T-helper 1 cell (primary cell): ENCODE measurements at places on chromosomes 4 and X.

- no peak for DNase-seq
Measured at GRCh38 chr4:110275871-110276270, 77.5 kb upstream of the ELOVL6 start.

- peak; percentile 6 for DNase-seq
Measured at GRCh38 chrX:119398974-119399771, at the start of gene SLC25A43. TSS of gene SLC25A43 (plus strand) at chrX:119399336. CDS start at chrX:119399404, 68 bp downstream.

DNA sequence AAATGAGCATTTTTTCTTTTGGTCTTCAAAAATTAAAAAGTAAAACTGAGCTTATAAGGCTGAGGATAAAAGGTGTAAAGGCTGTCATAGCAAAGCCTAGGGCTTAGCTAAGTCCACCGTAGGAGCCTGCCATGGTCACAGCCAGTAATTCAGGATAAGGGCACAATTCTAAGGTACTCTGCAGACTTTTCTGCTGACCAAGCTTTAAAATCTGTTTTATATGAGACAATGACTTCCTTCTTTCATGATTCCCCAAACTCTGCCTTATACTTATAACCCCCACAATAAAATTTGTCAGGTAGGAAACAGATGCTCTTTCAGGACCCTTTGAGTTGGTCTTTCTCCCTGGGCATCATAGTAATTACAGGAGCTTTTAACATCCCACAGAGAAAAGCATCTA lies 138.5 kb downstream of the COL4A6 start:
- no peak for DNase-seq

DNA sequence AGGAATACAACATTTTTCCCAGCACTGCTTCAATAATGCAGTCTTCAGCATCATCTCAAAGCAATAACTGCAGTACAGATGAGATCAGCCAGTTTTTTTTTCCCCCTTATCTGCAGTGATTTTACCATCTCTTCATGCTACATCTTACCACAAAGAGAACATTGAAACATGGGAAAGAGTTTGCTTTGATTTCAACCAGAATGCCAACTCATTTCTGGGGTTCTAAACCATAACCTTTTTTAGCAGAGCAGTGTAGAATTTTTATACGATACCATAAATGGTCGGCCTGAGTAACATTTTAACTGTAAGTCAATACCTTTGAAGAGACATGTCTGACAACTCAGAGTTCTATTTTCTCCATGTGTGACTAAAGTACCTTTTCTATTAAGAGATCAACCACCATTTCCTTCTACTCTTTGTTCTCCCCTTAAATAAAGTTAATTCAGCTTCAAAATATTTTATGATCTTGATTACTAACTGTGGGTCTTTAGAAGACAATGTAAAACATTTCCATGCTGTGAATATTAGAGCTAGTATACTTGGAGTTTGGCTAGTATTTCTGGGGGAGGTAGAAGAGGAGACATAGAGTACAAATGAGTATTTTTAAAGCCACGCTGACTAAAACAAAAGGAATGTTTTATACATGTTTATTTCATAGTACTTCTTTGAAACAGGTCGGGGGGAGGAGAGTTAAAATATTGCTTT lies 69.1 kb downstream of the TET2 start:
- DNase-seq, result peak; percentile 50

DNA sequence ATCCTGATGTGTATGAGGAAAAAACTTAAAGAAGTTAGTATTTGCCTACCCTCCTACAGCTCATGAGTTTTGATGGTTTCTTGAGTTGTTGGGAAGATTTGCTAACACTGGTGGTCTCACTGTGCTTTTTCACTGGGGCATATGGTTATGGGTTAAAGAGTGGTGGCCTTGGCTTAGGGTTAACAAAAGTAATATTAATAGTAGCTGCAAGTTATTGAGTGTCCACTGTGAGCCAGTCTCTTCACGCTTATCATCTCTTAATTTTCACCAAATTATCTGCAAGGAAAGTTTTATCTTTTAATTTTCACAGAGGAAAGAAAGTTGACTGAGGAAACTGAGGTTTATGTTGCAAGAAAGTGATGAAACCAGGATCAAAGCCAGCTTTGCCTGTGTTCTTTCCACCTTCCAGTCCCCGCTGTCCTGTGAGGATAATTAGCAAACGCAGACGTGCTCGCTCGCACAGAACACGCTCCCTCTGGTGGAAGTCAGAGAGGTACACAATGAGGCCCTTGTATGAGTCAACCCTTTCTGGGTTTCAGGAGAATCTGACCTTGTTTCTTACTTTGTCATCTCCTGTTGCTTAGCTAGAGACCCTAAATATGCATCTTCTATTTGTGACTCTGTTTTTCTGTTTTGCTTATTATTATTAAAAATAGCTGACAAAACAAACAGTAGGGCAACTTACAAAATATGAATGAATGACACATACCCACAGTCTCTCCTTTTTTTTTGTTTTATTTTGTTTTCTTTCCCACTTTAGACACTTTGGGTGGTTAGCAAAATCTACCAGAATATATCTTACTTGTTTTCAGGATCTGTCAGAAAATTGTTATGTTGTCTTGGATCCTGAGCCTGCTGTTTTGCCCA lies 94.3 kb downstream of the DDIT4L start:
- peak; percentile 33 for DNase-seq

GRCh38 chr4:154025110-154025509 lies 236.2 kb upstream of the SFRP2 start:
- DNase-seq, result no peak

DNA sequence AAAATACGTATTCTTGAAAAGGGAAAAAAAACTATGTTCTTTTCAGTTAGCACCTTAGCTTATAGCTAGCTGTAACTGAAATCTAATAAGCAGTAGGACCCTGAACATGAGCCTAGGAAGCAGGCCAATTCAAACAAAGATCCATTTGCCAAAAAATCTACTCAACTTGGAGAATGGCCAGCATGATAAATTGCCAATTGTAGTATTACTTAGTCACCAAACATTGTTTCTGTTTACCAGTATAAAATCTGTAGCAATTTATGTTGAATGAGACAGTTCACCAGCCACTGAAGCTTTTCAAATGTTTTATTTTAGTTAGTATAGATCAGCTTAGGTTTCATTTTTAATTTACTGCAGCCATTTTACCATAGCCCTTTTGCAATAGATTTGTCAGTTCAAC lies 323.6 kb upstream of the DIPK2B start:
- no peak for DNase-seq

DNA sequence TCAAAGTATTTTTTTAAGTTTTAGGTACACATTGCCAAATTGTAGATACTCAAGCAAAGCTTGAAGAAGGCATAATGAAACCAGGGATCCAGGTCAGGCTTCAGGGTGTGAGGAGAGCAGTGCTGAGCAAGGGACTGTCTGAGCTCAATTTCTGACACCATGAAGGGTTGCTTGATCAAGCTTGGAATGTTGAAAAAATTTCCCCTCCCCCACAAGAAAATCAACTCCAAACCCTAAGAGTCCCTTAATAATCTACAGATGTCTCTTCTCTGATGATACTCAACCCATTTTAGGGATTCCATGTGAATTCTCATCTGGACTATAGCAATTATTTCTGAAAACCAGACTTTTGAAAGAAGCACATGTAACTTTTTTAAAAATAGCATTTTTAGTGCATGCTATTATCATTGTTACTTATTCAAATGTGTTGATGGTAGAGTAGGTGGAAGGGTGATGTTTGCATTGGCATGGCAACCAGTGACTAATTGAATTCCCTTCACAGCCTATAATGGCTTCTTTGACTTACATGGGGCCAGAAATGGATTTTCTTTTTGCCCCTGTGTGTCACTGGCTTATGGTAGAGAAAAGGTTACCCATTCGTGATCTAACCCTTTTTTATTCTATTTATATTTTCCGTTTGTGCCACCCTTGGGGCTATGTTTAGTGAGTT lies 252.0 kb downstream of the FBXW7 start:
- DNase-seq, result no peak

DNA sequence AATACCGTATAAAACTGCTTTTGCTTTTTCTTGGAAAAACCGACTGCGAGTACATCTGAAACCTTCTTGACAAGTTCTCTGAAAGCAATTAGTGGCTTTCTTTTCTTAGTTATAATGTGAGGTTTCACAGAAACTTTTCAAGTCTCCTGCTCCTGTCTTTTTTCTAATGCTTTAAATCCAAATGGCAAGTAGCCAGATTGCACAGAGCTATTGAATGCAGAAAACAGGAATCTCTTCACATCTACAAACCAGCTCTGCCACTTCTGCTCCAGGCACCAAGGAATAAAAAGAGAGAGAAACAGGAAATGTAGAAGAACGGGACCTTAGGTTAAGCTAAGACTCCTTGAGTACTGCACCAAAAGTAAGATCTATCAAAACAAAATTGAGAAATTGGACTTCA lies 267.3 kb upstream of the TET2 start:
- DNase-seq, result no peak

GRCh38 chr4:25904748-25905082 lies 9.3 kb upstream of the SMIM20 start:
- no peak for DNase-seq

GRCh38 chrX:141176586-141177451 lies at the start of gene LDOC1:
TSS of gene LDOC1 (minus strand) at chrX:141177129. CDS start at chrX:141177021, 108 bp downstream.
- peak; percentile 65 for DNase-seq

DNA sequence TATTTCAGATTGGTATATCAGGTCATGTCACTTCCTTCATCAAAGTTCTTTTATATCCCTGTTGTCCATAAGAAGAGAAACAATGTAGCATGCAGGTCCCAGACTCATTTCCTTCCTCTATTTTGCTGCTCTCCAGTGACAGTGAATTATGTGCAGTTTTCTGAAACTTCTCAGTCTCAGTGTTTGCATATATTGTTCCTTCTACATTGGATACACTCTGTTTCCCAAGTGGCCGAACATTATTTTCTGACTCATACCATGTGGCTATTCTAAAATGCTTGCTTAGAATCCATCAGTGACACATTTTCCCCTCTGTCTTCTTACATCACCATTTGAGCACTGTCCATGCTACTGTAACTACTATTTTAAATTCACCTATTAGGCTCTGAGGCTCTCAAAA lies 305.7 kb downstream of the PDHA2 start:
- DNase-seq, result no peak

- DNase-seq, result no peak
Measured at GRCh38 chrX:19194285-19195242, 72.3 kb upstream of the ADGRG2 start.

DNA sequence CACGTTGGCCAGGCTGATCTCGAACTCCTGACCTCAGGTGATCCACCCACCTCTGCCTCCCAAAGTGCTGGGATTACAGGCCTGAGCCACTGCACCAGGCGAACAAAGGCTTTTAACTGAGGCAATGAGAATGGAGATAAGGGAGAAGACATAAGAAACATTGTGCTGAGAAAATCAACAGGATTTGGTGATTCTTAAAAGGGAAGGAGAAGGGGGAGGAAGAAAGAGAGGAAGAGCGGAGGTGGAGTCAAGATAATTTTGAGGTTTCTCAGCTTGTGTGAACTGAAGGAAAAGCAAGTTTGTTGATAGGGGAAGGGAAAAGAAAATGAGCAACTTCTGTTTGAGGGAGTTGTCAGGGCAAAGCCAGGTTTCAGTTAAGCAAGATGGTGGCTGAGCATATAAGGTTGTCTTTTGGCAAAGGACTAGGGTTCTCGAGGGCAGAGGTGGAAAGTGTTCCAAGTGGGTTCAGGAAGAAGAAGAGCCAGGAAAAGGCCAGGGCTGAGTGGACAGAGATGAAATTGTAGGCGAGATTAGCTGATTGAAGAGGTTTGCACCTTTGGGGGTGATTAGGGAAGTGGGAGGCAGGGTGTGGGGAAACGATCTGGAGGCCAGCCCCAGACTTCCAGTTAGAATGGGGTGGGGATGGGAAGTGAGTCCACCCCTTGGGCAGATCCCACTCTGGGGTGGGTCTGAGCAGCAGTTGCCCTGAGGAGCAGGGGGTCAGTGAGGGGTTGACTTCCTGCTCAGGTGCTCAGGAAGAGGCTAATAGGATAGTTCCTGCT lies 7.8 kb downstream of the DOCK11 start:
- DNase-seq, result no peak

GRCh38 chr4:135192751-135193535 lies 991.4 kb upstream of the PABPC4L start:
- no peak for DNase-seq

- DNase-seq, result no peak
Measured at GRCh38 chr4:54395013-54395527, 166.0 kb downstream of the PDGFRA start.

DNA sequence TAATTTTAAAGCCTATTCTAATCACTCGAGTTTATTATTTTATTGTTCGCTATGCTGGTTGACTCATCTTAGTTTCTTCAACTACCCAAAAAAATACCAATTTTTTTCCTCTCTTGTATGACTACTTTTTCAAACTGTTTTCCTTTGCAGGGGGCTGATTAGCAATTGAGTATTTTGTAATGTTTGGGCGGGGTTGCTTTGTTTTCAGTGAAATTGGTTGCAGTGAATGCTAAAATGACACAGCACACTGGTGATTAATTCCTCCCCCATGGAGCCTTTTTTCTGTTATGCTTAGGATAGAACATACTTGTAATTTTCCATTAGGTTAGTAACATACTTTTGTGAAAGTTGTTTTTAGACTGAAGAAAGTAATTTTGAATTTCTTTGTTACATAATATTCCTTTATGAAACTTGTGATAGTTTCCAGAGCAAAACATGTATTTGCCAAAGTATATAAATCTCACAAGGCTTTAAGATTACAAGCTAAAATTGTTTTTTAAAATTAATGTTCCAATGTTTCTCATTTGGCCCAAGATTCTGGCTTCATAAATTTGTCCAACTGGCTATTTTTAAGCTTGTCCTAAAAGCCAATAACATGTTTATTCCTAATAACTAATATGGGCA lies 120.4 kb downstream of the CHIC1 start:
- no peak for DNase-seq

GRCh38 chr4:152599095-152599494 lies 63.2 kb upstream of the FBXW7 start:
- DNase-seq, result no peak

DNA sequence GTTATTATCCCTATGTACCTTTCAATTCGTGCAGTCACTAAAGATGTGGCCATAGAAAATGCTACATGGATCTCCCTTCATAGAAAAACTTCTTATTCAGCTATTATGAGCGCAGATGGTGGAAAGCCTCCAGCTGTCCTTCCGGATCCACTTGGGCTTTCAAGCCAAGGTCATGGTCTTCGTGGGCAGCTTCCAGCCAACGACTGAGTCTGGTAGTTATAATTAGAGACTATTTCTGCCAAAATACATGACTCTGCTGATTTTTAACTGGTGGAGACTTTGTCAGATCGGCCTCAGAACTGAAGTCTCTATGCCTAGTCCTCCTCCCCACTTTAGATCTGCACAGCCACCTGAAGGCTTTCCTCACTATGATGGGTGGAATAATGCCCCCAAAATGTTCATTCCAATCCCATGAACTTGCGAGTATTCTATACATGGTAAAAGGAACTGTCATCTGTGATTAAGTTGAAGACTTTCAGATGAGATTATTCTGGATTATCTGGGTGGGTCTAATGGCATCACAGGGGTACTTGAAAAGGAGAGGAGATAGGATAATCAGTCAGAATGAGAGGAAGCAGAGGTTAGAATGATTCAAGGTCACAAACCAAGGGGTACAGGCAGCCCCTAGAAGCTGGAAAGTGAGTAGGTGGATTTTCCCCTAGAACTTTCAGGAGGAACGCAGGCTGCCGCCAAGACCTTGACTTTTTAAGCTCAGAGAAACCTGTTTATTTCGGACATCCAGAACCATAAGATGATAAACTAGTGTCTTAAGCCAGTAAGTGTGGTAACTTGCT lies 171.1 kb upstream of the CXCL13 start:
- DNase-seq, result no peak
